ACHN (cell line): ENCODE measurements at places on chromosomes 2 and 18.
A peak's percentile ranks its signal among the peaks of the same experiment; 100 is the strongest.

- DNase-seq: no peak
Observed at GRCh38 chr18:59065684-59066083, 74.0 kb upstream of the SEC11C start.

DNA sequence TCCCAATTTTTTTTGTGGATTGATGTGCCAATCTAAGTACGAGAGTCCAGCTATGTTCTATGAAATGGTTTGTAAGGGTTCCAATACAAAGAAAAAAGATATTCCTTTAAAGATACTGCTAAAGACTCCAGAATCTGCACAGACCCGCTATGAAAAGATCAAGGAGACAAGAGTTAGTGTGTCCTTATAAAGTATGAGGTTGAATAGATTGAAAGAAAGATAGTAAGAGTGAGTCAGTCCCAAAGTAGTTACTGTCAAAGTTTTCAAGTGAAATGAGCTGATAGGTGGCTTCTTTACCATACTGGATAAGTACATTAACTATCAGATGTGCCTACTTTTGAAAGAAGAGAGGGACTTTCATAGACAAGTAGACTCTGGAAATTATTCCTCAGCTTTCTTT lies 17.9 kb upstream of the EHBP1 start:
- no peak for DNase-seq

GRCh38 chr2:160358046-160358445 lies 135.6 kb downstream of the RBMS1 start:
- no peak for DNase-seq

- no peak for DNase-seq
Observed at GRCh38 chr2:218897394-218898108, 16.9 kb downstream of the WNT10A start.

- DNase-seq: peak; percentile 54
Observed at GRCh38 chr2:75547345-75548035, 13.2 kb downstream of the EVA1A start.

- no peak for DNase-seq
Observed at GRCh38 chr2:234502919-234503285, 6.0 kb upstream of the ARL4C start.

DNA sequence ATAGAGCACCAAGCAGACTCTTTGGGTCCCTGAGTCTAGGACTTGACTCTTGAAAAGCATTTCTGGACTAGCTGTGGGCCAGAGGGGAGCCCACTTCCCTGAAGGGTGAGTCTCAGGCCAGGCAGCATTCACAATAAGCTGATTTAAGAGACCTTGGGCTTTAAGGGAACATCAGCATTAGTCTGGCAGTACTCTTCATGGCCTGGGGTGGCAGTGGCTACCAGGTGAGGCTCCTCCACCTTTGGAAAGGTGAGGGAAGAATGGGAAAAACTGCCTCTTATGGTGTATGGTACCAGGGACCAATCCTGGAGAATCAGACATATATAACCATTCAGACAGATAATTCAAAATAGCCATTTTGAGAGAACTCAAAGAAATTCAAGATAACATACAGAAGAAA lies 599.9 kb upstream of the POU3F3 start:
- no peak for DNase-seq
